ENCODE measurements at places on chromosomes 1 and 21.

GRCh38 chr1:1075148-1075935 lies 1.2 kb upstream of the RNF223 start:
- DNase-seq: no peak

GRCh38 chr1:20361805-20362381 lies 71.2 kb downstream of the VWA5B1 start:
- DNase-seq: peak; percentile 37

DNA sequence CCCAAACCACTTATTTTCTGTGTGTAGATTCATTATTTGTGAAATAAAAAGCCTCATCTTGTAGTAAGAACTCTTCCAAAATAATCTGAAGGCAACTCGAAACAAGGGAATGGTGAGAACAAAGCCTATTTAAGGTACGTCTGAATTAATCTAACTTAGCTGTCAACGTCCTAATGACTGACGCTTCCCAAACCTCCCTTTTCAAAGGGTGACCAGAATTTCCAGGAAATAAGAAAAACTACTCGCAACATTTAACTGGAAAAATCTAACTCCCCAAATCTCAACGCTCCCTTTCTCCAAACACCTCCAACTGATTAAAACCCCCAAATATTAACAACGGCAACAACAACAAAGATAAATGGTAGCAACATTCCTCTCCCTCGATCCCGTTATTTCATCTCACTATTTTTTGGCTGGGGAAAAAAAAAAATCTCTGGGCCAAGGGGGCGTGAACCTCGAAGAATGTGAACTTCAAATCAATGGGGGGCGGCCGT lies 693 bp downstream of the SRSF10 start:
- DNase-seq: no peak

- DNase-seq: peak; percentile 50
Observed at GRCh38 chr1:211603191-211603701, 24.3 kb upstream of the SLC30A1 start.

DNA sequence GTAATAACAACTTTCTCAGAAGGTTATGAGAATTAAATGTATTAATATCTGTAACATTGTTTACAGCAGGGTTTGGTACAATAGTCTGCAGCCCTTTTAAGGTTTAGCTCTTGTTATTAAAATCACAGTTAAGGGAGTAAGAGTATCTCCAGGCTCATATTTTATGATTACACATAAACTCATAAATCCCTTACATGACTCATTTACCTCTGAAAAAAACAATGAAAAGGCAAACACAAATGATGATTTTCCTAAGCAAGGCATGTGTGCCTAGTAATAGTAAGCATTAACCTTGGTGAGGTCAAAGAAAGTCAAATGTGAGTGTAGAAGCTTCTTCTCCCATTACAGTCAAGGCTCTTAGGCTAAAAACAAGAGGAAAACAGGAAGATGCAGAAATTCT lies 84.5 kb upstream of the ADGRL4 start:
- DNase-seq: no peak

- DNase-seq: no peak
Observed at GRCh38 chr1:177640687-177641086, 329.2 kb downstream of the SEC16B start.

- DNase-seq: no peak
Observed at GRCh38 chr1:116873680-116874271, 35.9 kb upstream of the PTGFRN start.

DNA sequence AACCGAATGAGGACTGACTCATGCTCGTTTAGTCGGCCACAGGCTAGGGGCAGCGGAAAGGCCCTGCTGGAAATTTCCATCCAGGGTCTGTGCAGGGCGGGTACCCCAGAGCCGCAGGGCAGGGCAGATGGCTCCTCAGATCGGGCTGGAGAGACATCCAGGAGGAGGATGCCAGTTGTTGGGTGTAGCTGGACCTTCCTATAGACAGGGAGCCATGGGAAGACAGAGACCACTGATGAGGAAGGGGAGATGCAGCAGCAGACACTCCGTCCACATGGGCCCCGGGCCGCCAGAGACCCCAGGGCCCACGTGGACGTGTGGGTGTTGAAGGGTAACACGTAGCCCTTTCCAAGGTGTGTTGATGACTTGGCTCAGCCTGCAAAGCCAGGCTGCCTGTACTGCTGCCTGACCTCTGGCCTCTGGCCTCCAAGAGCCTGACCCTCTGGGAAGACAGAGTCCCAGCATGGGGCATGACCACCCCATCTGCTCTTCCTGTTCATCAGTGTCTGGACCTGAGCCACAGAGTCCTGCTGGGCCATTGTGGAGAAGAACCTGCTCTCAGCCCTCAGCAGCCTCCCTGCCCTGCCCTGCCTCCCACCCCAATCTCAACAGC lies 4.8 kb downstream of the GNG4 start:
- no peak for DNase-seq

DNA sequence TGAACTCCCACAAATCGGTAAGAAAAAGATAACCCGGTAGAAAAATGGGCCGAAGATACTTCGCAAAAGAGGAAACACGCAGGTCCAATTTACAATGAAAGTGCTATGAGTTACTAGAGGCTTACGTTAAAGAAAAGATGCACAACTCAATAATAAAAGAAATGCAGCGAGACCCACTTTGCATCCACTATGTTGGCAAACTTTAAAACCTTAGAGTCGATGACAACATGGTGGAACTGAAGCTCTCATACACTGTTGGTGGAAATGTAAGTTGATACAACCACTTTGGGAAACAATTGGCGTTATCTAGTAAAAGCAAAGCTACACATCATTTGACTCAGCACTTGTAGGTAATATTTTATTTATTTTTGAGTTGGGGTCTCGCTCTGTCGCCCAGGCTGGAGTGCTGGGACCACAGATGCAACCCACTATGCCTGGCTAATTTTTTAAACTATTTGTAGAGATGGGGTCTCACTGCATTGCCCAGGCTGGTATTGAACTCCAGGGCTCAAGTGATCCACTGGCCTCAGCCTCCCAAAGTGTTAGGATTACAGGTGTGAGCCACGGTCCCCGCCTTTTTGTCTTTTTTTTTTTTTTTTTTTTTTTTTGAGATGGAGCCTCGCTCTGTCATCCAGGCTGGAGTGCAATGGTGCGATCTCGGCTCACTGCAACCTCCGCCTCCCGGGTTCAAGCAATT lies 696 bp upstream of the GPATCH3 start:
- no peak for DNase-seq

- DNase-seq: no peak
Observed at GRCh38 chr1:237700181-237700580, 190.5 kb downstream of the ZP4 start.

DNA sequence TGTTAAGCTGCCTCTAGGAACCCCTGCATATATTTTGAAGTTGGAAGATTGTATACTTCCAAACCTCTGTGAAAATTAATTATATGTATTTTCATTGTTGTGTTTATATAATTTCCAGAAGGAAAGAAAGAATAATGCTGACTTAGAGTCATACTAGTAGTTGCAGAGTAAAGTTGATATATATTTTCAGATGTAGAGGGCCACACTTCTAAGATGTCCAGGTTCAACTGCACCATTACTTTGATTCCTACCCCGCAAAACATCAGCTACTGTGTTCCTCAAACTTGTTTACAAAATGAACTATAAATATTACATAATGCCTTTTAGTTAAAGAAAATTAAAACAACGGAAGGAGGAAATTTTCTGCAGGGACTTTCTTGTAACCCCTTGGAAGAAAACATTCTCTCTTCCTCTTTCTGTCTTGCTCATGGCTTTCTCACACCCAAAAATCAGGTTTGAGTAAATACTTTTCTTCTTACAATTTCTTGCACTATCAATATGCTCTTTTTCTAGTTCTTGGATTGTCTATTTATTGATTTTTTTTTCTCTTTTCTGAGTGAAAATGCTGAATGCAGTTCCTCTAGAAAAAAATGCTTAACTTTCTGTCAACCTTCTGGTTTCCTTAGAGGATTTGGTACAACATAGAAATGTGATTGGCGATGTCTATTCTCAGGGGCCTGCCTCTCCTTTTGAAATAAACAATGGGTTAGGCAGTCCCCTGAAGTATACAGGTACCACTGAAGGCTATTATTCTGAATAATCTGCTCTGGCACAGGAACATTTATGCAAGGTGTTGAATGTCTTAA lies 867.8 kb downstream of the TTLL7 start:
- no peak for DNase-seq

- no peak for DNase-seq
Observed at GRCh38 chr1:53698384-53698980, 40.5 kb downstream of the GLIS1 start.

GRCh38 chr21:41957991-41958766 lies 4.4 kb upstream of the C2CD2 start:
- DNase-seq: peak; percentile 98

DNA sequence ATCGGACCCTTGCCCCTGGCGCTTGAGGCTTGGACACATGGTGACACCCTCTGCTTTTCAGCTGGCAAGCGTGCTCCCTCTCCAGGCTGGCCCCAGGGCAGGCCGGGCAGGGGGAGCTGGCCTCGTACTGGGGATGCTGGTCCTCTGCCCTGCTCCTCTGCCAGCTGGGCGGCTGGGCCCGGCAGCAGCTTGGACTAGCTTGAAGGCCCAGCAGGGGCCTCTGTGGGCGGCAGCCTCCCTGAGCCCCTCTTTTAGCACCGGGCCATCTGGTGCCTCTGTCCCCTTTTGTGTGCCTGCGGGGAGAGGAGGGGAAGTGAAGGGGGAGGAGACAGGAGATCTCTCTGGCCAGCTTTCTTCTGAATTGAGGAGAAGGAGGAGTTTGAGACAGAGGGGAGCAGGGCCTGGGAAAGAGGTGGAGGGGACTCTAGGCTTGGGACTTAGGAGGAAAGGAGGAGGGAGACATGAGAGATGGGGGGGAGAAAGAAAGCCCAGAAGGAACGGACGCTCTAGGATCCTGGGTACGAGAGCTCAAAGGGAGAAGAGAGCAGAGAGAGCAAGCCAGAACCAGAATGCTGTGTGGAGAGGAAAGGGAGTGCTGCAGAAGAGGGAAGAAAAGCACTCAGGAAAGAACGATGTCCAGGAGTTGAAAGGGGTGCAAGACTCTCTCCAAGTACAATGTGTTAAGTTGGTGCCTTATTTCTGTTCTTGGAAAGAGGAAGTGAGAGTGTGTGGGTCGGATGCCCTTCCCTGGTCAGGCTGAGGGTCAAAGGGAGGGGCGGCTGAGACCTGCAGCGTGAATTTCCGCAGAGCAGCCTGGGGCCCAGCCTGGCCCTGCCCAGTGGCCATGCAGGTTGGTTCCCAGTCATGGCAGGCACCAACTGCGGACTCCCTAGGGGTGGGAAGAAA lies 40.3 kb downstream of the IER5 start:
- no peak for DNase-seq

- no peak for DNase-seq
Observed at GRCh38 chr21:36481639-36482038, 1.7 kb upstream of the CLDN14 start.

DNA sequence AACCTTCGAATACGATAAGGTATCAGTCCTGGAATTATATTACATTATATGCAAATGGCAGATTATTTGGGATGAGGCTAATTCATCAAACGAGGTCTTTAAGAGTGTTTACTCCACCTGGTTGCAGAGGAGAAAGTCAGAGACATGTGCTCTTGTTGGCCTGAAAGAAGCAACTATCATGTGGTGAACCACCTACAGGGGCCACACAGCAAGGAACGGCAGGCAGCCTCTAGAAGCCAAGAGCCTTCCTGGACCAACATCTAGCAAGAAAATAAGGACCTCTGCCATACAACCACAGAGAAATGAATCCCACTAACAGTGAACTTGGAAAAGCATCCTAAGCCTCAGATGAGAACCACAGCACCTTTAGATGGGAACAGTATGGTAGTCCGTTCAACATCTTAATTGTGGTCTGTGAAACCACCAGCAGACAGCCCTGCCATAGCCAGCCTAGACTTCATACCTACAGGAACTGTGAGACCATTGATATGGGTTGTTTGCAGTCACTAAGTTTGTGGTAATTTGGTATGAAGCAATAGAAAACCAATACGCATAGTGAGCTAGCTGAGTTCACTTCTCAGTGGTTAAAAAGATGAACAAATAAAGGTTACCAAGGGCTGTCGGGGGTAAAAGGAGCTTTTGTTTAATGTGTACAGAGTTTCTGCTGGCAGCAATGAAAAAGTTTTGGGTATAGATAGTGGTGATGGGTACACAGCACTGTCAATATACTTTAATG lies 345.7 kb upstream of the RUNX1 start:
- no peak for DNase-seq

DNA sequence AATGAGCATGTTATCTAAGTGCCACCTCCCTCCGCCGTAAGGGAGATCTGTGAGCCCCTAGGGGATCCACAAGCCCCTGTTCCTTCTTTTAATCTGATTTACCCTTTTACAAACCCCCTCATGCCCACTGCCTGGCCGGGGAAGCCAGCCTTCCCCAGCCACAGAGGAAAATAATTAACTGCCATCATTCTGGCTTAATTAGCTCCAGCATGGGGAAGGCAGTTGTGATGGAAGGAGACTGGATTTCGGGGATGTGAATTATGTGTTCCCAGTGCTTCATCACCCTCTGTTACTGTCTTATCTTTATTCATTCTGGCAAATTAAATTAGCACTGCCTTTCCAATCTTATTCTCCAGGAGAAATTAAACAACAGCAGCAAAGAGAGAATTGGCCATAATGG lies 135.8 kb downstream of the PTPRU start:
- no peak for DNase-seq

DNA sequence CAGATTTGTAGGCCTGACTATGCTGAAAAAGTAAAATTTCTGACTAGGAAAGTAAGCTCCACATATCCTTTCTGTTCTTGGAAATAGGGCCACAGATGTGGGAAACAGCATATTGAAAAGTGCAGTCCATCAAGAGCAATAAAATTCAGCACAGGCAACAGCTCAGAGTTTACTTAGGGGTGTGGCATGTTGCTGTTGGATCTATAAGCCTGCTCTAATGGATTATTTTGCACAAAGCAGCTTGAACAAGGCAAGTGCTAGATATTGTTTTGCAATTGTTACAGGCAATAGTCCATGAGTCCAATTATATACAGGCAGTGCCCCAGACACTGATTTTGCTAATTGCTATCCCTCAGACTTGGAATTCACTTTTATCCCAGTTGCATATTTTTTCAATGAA lies 289.8 kb upstream of the SNX7 start:
- no peak for DNase-seq

GRCh38 chr1:65992165-65992821 lies 199.6 kb downstream of the PDE4B start:
- DNase-seq: no peak

- no peak for DNase-seq
Observed at GRCh38 chr1:200260597-200261335, 149.1 kb downstream of the ZNF281 start.

GRCh38 chr21:45590726-45591618 lies 48.7 kb upstream of the SLC19A1 start:
- DNase-seq: no peak

Data from IMR-90 (cell line).